ENCODE measurements at places on chromosomes 12 and 14. TPM values are rescaled to one million over a fixed set of nuclear protein-coding genes. Genes with fewer than 3 reads are reported as not detected.
A peak's percentile ranks its signal among the peaks of the same experiment; 100 is the strongest.

DNA sequence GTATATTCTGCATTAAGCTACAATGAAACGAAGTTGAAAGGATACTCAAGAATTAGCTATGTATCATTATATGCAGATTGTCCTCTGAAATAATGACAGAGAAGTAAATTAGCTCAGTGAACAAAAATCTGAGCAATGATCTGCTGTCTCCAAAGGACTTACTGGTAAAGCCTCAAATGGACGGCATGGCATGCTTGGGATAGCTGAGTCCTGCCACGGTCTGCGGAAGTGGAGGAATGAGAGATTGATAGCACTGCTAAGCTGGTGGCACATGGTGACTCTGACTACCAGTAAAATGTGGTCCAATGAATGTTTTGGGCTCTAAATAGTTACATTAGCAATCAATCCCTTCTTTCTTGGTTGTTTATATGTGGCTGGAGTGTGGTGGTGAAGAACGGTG lies 3.7 kb upstream of the DENND5B start:
- peak; percentile 44 for DNase-seq

- peak; percentile 67 for DNase-seq
Measured at GRCh38 chr12:30847259-30847658, 79.3 kb upstream of the TSPAN11 start.

GRCh38 chr12:102528111-102528510 lies 47.7 kb upstream of the IGF1 start:
- no peak for DNase-seq

DNA sequence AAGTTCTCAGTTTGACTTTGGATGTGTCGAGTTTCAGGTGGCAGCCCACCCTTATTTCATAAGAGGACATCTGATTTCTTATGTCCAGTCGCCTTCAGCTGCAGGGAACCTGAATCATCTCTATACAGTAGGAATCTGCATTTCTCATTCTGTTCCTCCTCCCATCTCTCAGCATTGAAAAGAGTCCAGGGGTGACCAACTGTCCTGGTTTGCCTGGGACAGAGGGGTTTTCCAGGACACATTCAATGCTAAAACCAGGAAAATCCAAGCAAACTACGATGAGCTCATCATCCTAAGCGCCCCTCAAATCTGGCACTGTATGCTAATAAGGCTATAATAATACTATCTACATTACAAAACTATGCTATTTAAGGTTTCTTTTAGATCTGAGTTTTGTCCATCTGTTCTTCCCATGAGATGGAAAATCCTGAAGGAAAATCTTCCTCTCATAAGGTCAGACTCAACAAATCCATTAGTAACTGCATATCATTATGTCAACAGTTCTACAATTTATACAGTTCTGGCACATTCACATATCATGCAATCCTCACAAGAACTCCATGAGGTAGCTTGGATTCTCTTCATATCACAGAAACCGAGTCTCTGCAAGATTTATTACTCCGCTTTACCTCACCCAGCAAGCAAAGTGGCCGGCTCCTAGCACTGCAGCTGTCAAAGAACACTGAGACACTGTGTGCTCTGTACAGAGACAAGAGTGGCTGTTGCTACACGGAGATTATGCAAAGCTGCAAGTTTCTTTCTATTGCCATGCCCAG lies 15.6 kb upstream of the CALM1 start:
- peak; percentile 86 for DNase-seq

DNA sequence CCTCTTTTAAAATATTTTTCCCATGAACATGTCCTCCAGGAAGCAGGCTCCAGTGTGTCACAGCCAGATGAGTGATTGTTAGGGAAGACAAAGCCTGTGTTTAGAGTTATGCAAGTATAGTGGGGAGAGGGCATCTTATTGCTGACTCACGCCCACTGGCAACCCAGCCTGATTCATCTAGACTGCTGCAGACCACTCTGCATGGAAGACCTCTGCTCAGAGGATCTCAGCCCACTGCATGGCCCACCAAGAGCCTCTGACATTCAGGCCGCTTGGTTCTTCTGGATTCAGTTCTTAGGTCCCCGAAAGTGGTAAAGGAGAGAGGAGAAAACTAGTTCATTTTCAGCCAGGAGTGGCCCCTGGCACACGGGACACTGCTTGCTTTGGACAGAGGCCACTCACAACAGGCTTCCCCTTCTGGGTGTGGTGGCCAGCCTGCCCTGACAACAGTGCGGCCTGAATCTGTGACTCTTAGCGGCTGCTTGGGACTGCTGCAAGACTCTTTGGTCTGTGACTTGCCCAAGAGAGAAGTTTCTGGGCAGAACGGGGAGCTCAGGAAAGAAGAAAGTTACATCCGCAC lies 266.3 kb downstream of the ZFP36L1 start:
- DNase-seq, result no peak

- DNase-seq, result peak; percentile 40
Measured at GRCh38 chr12:22626406-22626805, 1.4 kb downstream of the ETNK1 start.

DNA sequence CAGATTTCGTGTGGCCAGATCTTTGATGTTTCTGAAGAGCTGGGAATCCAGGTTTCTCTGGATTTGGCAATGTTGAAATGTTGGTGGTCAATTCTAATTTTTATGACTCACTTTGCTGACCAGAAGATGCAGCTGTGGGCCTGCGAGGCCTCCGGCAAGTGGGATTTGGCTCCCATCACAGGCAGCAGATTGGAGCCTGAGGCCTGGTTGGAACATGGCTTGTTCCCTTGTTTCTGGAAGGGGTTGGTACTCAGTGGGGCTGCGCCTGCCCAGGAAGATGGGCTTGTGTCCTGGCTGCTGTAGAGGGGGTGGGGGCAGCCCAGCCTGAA lies 23.1 kb downstream of the FBRSL1 start:
- no peak for DNase-seq

DNA sequence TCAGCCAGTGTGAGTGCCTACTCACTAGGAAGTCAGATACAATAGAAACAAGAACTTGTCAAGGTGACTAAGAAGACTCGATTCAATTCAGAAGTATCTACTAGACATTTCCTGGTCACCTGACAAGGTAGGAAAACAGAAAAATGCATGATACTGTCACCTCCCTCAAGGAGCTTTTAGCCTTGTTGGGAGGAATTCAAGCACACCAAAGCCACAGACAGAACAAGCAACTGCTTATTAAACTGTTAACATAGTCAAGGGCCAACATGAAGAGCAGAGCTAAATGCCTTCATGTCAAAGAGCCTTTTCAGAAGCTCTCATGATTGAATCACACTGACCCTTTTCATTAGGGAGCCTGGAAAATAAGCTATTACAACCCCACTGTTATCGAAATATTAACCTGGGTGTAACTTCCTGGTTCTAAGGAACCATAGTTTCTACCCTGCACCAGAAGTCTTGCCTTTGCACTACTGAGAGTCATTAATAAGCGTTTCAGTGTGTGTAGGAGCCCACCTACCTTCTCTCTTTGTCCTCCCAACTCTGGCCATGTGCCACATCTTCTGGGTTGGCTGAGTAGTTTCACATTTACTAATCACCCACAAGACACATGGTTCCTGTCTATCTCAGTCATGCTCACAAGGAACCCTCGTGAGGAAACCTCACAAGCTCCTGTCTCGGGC lies 31.0 kb upstream of the LGALS3 start:
- DNase-seq, result no peak

- DNase-seq, result no peak
Measured at GRCh38 chr14:81841346-81841745, 307.7 kb upstream of the SEL1L start.

DNA sequence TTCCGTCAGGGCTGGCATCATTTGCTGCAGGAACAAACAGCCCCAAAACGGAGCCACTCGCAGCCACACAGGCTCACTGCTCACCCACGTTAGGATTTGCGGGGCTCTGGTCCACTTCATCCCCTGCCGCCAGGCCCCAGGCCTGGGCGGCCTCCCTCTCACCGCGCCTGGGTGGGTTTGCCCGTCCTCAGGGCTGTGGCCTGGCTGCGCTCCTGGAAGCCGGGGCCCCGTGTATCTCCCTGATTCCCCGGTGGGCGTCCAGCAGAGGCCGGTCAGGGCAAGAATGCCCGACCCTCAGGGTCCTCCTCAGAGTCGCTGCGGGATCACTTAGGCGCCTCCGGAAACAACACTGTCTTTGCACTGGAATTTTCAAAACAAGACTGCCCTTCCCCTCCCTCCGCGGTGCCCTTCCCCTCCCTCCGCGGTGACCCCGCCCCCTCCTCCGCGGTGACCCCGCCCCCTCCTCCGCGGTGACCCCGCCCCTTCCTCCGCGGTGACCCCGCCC lies 15.7 kb upstream of the FBRSL1 start:
- DNase-seq, result no peak

DNA sequence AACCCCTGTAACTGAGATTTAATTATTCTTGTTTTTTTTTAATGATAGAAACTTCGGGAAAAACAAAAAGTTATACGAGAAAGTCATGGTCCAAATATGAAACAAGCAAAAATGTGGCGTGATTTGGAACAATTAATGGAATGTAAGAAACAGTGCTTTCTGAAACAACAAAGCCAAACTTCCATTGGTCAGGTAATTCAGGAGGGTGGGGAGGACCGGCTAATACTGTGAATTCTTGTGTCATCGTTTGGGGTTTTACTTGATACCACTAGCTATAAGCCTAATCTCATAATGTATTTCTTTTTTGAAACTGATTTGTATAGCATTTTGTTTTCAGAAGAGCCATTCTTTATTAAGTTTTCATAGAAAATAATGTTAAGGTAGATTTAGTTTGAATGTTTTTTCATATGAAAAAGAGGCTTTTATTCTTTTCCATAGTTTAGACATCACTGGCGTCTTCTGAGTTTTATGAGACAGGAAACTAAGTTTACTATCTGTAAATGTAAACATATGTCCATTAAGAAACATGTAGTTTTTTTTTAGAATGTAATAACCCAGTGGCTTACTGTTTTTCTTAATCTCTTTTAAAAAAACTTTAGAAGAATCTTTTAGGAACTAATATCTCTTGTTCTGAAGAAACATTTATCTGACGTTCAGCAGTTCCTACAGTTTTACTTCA lies 62.9 kb upstream of the ATP2A2 start:
- no peak for DNase-seq

DNA sequence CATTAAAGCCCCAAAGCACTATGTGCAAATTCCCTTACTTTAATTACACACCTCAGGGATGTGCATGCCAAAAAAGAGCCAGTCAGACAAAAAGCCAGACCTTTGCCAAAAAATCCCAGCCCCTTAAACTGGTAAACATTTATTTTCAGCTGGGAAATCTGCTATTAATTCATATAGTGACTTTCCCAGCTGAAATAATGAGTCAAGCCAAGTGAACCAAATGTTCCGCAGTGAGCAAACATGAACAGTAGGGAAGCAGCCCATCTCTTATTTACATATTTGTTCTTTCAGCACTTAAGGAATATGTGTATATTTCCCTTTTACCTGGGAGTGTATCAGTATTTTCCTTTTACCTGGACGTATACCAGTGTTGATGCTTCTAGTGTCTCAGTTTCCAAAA lies 44.0 kb upstream of the OTX2 start:
- DNase-seq, result no peak

GRCh38 chr12:1668833-1669543 lies 21.9 kb upstream of the ADIPOR2 start:
- DNase-seq, result no peak

DNA sequence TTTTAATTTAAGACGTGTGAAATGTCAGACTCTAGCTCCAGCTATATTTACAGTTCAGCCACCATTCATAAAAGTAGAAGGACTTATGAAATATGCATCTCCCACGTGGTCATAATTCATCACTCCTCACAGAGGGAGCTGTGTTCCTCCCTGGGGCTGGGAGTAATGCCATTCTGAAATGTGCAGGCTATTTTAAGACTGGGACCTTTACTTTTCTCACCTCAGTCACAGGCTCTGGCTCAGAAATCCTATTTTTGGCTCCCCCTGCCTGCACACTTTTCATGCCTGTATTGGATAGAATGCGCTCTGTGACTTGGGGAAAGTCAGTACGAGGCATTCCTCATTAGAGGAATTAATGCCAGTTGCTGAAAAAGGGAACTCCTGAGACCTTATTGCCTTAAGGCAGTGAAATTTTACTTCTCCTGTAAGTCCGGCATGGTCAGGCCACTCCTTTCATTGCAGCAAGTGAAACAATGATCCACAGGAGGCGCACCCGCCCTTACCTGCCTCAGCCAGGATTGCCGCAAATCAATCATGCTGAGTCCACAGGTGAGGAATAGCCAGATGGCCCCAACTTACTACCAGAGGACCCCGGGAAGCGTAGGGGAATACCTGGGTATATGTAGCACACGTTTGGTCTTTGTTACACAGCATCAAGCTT lies 1133.2 kb upstream of the TMEM132C start:
- peak; percentile 42 for DNase-seq

GRCh38 chr14:103839579-103839978 lies 7.8 kb downstream of the PPP1R13B start:
- no peak for DNase-seq

DNA sequence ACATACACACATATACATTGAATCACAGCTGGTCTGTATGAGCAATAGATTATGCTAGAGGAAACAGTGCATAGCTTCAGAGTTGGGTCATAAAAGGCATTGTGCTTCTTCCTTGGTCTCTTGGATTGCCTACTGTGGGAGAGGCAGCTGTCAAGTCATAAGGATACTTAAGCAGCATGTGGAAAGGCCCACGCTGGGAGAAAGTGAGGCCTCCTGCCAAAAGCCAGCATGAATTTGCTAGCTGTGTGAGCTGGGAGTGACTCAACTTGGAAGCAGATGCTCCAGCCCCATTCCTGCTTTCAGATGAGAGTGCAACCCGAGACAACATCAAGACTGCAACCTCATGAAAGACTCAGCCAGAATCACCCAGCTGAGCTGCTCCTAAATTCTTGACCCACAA lies 311.9 kb upstream of the TBX3 start:
- no peak for DNase-seq

DNA sequence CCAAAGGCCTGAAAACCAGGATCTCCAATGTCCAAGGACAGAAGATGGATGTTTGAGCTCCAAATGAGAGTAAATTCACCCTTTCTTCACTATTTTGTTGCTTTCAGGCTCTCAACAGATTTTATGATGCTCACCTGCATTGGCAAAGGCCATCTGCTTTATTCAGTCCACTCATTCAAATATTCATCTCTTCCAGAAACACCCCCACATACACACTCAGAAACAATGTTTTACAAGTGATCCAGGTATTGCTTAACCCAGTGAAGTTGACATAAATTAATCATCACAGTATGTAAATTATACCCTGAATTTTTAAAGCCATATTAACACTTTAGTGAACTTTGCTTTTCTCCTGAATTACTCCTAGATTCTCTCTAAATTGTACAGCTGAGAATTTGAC lies 63.3 kb downstream of the DUSP6 start:
- DNase-seq, result no peak

GPRC5D gene
- total RNA-seq, result not detected

OR4K5 gene
- not detected for total RNA-seq

TSHR gene
- 1.7 TPM for total RNA-seq

OR4K13 gene
- not detected for total RNA-seq

TPH2 gene
- total RNA-seq, result 0.10 TPM

CMKLR1 gene
- total RNA-seq, result 6.1 TPM

TROAP gene
- total RNA-seq, result 7.7 TPM

KRT80 gene
- 10.3 TPM for total RNA-seq

TAS2R20 gene
- 8.2 TPM for total RNA-seq

LMNTD1 gene
- not detected for total RNA-seq

CD4 gene
- total RNA-seq, result 3.7 TPM

OR6C2 gene
- not detected for total RNA-seq
